ENCODE measurements at places on chromosomes 5 and 9. TPM values are rescaled to one million over a fixed set of nuclear protein-coding genes. Genes with fewer than 3 reads are reported as not detected.

DNA sequence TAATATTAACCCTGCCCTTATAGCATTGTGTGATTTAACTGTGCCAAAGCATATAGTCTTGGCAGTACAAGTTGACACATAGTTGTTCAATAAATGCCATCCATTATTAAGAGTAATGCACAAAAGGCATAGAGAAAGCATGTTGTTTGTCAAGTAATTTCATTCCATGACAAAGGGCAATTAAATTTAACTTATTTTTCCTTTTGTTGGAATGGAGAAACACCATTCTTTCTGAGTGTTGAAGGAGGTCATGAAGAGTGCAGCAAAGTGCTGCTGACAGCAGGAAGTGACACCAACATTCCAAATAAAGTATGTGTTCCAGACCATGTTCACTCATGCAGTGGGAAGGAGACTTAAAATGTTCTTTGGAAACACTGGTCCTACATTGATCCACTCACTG lies 29.1 kb downstream of the ANKDD1B start:
- peak; percentile 83 for DNase-seq

- DNase-seq: no peak
These were observed 403.5 kb upstream of the TYRP1 start for GRCh38 chr9:12289711-12290110.

GRCh38 chr5:151757233-151758140 lies 944 bp downstream of the ATOX1 start:
- DNase-seq: peak; percentile 41

DNA sequence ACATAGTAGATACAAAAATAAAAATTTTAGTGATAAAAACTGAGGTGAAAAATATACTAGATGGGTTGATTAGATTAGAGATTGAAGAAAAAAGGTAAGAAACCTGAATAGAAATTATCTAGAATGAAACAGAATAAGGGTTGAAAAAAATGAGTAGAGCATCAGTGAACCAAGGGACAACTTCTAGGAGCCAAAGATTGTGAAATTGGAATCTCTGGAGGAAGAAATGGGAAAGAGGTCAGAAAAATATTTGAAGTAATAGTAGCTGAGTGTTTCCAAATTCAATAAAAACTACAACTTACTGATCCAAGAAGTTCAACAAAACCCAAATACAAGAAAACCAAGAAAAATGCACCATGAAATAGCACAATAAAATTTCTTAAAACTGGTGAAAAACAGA lies 116.6 kb upstream of the STARD4 start:
- DNase-seq: no peak

- no peak for DNase-seq
These were observed 66.2 kb upstream of the NEURL1B start for GRCh38 chr5:172574871-172575223.

DNA sequence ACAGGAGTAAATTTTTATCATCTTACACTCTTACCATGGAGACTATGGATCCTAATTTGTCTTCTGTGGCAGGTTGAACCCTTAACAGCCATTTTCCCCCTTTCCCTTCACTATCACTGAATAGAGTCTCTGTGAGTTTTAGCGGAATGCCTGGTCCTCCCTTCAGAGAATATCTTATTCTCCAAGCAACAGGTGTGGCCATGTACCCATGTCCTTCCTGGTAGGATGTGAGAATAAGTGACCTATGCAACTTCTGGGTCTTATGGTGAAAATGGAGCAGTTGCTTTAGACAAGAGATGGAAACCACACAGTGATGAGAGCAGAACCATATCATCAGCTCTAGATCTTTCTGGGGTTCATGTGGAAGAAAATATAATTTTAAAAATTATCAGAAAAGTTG lies 312.6 kb downstream of the MCTP1 start:
- DNase-seq: no peak

- no peak for DNase-seq
These were observed 117.4 kb upstream of the GPR151 start for GRCh38 chr5:146633323-146633764.

DNA sequence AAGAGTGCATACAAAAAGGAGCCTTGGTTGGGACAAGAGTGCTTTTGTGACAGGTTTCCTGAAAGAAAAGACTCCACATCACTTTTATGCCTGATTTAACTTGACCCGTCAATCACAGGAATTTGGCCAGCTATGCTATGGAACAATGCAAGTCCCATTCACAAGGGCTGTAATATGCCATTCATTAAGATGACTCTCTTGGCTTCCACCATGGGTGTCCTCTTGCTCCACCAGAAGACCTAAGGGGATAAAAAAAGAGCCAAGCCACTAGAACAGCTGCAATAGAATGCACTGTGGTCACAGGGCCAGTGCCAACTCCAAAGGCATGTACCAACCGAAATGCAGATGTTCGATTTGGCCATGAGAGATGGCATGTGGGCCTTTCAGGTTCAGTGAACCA lies 480.1 kb upstream of the MPDZ start:
- no peak for DNase-seq

DNA sequence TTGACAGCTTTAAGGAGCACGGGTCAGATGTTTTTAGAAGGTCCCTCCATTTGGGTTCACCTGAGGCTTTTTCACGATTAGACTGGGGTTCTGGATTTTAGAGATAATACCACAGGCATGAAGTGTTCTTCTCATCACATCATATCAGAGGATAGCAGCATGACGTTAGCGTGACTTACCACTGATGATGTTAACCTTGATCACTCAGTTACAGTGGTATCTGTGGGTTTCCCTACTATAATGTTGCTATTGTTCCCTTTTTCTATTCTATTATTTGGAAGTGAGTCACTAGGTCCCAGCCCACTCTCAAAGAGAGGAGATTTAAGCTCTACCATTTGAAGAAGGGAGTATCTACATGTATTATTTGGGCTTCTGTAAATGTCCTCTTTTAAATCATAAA lies 300.0 kb downstream of the MAST4 start:
- peak; percentile 14 for DNase-seq

DNA sequence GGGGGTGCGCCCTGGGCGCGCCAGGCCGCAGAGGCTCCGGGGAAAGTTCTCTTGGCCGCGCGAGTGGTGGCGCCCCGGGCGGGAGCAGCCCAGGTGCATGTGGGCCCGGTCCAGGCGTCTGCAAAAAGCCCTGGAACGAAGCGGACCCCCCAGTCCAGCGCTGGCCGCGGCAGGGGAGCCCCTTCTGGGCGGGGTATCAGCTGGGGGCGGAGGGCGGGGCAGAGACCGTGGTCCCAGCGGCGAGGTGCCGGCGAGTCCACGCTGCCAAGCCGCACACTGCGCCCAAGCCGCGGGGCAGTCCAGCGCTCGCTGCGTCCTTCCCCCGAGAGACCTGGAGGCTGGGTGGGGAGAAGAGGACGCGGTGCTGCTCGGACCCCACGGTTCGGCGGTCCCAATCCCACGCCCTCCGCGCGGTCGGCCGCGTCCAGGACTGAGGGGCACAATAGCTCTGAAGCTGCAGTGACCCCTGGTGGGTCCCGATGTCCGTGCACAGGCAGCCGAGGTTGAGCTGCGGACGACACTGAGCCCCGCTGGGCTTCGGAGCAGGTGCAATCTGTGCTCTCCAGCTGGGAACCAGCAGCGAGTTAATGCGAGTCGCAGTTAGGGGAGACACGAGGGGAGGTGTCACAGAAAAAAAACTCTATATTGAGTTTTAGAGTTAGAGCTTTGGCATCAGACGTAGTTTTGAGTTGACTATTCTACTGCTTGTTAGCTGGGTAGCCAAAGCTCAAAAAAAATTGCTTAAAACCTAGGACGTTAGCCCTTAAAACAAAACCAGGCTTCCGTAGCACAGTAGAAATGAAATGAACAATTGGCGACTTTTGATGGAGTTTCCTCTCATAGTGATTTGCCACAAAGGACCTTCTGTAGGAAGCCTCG lies 1.1 kb upstream of the EPB41L4A start:
- DNase-seq: peak; percentile 71

- DNase-seq: peak; percentile 38
These were observed 116.7 kb upstream of the LPCAT1 start for GRCh38 chr5:1640421-1640881.

- DNase-seq: no peak
These were observed 7.6 kb upstream of the AK1 start for GRCh38 chr9:127884976-127885490.

DNA sequence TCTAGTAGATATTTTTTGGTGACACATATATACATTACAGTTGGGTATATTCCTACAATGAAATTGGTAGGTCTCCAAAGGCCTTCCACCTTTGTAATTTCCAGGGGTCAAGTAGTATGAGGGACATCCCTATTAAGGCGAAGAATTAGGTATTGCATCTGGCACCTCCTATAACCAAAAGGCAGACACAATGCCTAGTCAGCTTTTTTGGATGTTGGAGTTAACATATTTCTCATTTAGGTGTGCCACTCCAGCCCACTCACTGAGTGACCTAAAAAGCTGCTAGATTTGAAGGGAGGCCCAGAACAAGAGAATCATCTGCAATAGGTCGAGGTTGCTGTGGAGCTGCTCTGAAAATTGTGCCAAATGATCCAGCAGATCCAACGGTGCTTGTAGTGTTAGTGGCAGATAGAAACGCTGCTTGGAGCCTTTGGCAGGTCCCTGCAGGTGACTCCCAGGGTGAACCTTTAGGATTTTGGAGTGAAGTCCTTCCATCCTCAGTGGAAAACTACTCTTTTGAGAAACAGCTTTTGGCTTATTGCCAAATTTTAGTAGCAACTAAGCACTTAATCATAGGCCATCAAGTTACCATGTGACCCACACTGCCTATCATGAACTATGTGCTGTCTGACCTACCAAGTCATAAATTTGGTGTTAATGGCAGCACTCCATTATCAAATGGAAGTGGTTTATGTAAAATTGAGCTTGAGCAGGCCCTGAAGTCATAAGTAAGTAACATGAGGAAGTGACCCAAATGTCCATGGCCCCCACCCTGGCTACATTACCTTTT lies 15.7 kb upstream of the FNIP1 start:
- DNase-seq: no peak

DNA sequence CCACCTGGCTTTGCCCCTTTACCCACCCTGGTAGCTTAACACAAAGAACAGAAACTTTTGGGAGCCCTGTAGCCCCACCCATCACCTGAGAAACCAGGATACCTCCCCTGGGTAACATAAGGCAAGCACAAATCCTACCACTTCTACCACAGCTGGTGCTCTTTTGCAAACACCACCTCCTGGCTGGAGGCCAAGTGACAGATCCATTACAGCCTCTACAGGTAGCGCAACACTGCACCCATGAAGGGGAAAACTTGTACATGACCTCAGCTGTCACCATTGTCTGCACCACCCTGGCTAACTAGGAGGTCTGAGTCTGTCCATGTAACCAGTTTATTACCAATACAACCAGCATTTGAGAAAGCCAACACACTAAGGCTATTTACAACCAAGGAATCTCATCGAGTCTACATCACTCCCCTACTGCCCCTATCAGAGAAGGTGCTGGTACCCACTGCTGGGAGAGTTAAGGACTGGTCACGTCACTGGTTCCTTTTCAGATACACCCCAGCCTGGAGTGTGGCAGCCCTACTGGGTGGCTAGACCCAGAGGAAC lies 128.6 kb downstream of the PJA2 start:
- no peak for DNase-seq

GRCh38 chr5:179270581-179271427 lies 74.5 kb downstream of the ADAMTS2 start:
- peak; percentile 48 for DNase-seq

DNA sequence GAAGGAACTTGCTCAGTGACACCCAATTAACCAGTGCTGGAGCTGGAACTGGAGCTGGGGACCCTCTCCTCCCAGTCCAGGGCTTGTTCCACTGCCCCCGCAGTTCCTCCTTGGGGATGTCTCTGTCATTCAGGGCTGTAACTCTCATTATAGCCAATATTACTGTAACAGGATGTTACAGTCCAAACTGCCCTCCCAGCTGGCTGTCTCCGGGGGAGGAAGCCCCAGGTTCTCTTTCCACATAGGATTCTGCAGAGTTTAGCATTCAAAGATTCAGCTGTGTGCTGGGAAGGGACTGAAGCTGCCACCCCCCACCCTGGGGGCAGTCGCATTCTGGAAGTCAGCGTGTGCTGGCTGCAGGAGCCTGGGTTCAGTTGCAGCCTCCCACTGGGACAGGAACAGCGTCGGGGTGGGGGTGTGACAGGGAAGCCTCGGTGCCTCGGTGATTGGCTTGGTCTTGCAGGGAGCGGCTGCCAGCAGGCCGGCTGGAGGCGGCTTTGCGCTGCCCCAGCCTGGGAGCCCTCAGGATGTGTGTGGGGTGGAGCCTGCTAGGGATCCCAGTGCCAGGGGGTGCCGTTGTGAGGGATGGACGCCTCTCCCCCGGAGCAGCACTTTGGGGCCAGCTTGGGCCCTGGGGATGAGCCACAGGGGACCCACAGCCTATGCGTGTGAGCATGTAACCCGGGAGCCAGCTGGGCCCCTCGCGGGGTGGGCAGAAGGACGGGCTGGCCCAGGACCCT lies 101.1 kb downstream of the RGS3 start:
- peak; percentile 80 for DNase-seq

DNA sequence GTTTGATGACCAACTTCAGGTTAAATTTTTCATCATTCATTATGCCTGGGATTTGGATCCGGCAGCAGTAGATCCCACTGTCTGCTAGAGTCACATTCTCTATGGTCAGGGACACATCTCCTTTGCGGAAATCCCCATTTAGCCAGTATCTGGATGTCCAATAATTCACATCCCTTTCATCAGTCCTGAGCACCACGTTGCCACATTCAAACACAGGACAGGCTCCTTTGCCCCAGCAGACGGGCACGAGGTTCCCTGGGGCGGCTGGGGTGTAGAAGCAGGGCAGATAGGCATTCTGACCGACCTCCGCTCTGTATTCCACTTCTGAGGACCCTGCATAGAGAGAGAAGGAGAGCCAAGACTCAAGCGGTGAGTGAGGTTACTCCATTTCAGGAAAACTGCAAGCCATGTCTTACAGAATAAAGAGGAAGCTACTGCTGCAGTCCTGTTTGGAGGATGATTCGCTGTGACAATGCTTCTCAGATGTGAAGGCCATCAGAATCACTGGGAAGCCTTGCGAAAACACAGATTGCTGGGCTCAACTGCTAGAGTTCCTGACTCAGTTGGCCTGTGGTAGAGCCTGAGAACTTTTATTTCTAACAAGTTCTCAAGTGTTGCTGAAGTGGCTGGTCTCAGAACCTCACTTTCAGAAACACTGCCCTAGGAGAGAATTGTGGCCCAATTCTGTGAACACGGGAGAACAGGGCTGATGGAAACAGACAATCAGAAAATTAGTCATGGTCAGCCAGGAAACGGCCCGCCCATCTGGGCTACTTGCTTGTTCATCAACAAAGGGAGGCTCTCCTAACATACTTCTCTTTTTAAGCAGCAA lies 2.0 kb downstream of the HAVCR2 start:
- DNase-seq: peak; percentile 18

The ELP1 gene
- total RNA-seq: 26.7 TPM

The IFNA2 gene
- total RNA-seq: not detected

The SYNPO gene
- 6.5 TPM for total RNA-seq

The PCDHAC1 gene
- not detected for total RNA-seq

The GGTA1 gene
- total RNA-seq: not detected
